ENCODE measurements at places on chromosomes 6 and 20. TPM values are rescaled to one million over a fixed set of nuclear protein-coding genes. Genes with fewer than 3 reads are reported as not detected.

- H3K4me1 ChIP-seq = no peaks in the 10 kb centered on the region
- H3K27ac ChIP-seq = no peak overlapping the region
- H3K27me3 ChIP-seq = peaks cover 31% of the 10 kb centered on the region
- no peak for DNase-seq
- H3K36me3 ChIP-seq = no peaks in the 10 kb centered on the region
Measured at GRCh38 chr20:577167-577791, 32.8 kb downstream of the TCF15 start.

GRCh38 chr6:137282254-137282653 is 63.1 kb upstream of the IFNGR1 start:
- H3K4me3 ChIP-seq = no peak overlapping the region
- no peaks in the 10 kb centered on the region for H3K36me3 ChIP-seq
- DNase-seq = no peak
- H3K27ac ChIP-seq = no peak overlapping the region
- H3K4me1 ChIP-seq = peaks cover 2% of the 10 kb centered on the region
- H3K27me3 ChIP-seq = peaks cover 18% of the 10 kb centered on the region

- no peak overlapping the region for H3K4me3 ChIP-seq
- H3K36me3 ChIP-seq = no peaks in the 10 kb centered on the region
Measured at GRCh38 chr6:84687431-84687830, 77.0 kb downstream of the TBX18 start.

The HS3ST5 gene
- not detected for total RNA-seq

The LY6G6D gene
- not detected for total RNA-seq

GRCh38 chr6:190596-191395 is 101.5 kb upstream of the DUSP22 start:
- peak overlapping the region; percentile 87 for H3K27ac ChIP-seq
- DNase-seq = peak; percentile 19
- H3K36me3 ChIP-seq = no peaks in the 10 kb centered on the region
- peaks cover 57% of the 10 kb centered on the region for H3K4me1 ChIP-seq

DNA sequence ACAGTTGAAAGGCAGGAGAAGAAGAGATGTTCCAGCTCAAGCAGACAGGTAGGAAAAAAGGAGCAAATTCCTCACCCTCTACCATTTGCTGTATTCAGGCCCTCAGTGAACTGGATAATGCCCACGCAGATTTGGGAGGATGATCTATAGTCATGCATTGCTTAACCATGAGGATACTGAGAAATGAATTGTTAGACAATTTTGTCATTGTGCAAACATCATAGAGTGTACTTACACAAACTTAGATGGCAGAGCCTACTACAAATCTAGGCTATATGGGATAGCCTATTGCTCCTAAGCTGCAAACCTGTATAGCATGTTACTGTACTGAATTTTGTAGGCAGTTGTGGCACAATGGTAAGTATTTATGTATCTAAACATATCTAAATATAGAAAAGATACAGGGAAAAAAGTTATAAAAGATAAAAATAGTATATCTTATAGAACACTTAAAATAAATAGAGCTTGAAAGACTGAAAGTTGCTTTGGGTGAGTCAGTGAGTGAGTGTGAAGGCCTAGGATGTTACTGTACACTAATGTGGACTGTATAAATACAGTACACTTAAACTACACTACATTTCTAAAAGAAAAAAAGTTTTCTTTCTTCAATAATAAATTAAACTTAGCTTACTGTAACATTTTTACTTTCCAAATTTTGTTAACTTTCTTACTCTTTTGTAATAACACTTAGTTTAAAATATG is 672.3 kb downstream of the UTRN start:
- H3K36me3 ChIP-seq = no peaks in the 10 kb centered on the region
- H3K4me1 ChIP-seq = no peaks in the 10 kb centered on the region
- no peak overlapping the region for H3K4me3 ChIP-seq
- DNase-seq = no peak
- H3K27me3 ChIP-seq = no peaks in the 10 kb centered on the region

- H3K4me1 ChIP-seq = peaks cover 3% of the 10 kb centered on the region
- no peak within 1 kb of the TSS for H3K27ac ChIP-seq
- peaks cover 41% of the 10 kb centered on the region for H3K27me3 ChIP-seq
- no peak for DNase-seq
- no peak within 1 kb of the TSS for H3K4me3 ChIP-seq
Measured at GRCh38 chr6:52186075-52186474, at the start of gene IL17A. IL17A (plus strand) TSS chr6:52186375; CDS start chr6:52186432, 57 bp downstream.

The EYS gene
- total RNA-seq = not detected

GRCh38 chr20:4829514-4830215 is 108.0 kb downstream of the PRND start:
- no peak for DNase-seq
- no peak overlapping the region for H3K4me3 ChIP-seq
- no peaks in the 10 kb centered on the region for H3K27me3 ChIP-seq
- no peak overlapping the region for H3K27ac ChIP-seq
- H3K4me1 ChIP-seq = no peaks in the 10 kb centered on the region

GRCh38 chr6:163232015-163232523 is 182.4 kb upstream of the QKI start:
- peaks cover 5% of the 10 kb centered on the region for H3K27me3 ChIP-seq
- H3K4me1 ChIP-seq = no peaks in the 10 kb centered on the region
- H3K27ac ChIP-seq = no peak overlapping the region
- no peak overlapping the region for H3K4me3 ChIP-seq

DNA sequence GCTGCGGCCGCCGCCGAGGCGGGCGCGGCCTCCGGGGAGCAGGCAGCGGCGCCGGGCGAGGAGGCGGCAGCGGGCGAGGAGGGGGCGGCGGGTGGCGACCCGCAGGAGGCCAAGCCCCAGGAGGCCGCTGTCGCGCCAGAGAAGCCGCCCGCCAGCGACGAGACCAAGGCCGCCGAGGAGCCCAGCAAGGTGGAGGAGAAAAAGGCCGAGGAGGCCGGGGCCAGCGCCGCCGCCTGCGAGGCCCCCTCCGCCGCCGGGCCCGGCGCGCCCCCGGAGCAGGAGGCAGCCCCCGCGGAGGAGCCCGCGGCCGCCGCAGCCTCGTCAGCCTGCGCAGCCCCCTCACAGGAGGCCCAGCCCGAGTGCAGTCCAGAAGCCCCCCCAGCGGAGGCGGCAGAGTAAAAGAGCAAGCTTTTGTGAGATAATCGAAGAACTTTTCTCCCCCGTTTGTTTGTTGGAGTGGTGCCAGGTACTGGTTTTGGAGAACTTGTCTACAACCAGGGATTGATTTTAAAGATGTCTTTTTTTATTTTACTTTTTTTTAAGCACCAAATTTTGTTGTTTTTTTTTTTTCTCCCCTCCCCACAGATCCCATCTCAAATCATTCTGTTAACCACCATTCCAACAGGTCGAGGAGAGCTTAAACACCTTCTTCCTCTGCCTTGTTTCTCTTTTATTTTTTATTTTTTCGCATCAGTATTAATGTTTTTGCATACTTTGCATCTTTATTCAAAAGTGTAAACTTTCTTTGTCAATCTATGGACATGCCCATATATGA is 3.2 kb downstream of the MARCKS start:
- H3K36me3 ChIP-seq = no peaks in the 10 kb centered on the region
- peaks cover 10% of the 10 kb centered on the region for H3K4me1 ChIP-seq
- H3K4me3 ChIP-seq = peak overlapping the region; percentile 9
- H3K27me3 ChIP-seq = peaks cover 32% of the 10 kb centered on the region

DNA sequence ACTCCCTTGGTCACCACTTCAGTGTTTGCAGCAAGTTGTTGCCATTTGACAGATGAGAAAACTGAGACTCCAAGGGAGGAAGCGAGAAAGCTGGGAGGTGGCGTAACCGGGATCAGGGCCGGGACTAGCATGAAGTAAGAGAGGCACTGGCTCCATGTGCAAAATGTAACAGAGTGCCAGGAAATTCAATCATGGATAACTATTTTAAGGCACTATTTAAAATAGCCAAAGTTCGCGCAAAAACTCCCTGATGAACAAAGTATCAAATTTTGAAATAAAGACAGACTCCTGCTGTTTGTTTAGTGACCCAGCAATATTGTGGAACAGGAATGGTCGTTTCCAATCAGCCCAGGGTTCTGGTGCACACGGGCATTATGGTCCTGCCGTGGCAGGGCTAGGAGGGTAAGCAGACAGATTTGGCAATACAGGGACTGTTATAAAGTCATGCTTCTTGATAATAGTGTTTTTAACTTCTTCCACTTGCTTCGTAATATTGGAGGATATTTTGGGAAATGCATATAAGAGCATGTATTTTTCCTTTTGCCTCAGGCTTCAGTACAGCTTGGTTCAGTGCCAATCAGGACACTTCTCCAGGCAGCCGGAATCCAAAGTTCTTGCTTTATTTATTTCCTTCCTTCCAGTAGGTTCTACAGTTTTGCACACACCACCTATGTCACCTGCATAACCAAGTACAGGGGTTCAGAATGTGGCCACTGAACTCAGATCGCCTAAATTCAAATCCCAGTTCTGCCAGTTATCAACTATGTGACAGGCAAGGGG is 141.6 kb downstream of the EYA2 start:
- H3K27ac ChIP-seq = no peak overlapping the region
- DNase-seq = no peak

The SH3BGRL2 gene
- 5.2 TPM for total RNA-seq

DNA sequence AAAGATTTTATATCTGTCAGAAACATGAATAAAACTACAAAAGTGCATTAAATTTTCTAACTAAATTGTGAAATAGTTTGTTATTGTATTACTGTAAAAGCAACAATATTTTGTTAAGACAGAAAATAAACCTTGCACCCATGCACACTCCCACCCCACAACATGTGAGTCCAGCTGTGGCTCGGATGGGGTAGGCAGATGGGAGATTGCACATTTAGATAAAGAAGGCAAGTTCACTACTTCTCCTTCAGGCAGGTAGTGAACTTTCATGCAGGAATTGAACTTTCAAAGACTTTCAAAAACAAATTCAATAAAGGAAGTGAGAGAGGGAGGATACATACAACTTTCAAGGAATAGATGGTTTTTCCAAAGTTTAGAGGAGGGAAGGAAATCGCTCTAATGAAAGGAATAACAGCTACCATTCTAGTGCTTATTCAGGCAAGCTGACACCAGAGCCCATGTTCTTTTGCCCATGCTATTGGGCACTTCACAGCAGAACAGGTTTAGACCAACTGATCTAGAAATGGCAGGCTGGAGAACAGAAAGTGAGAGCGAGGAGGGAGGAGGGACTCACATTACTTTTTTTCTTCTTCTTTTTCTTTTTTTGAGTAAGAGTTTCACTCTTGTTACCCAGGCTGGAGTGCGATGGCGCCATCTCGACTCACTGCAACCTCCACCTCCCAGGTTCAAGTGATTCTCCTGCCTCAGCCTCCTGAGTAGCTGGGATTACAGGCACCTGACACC is 28.5 kb downstream of the SF3B5 start:
- no peak overlapping the region for H3K4me3 ChIP-seq
- peaks cover 8% of the 10 kb centered on the region for H3K27me3 ChIP-seq
- no peak overlapping the region for H3K27ac ChIP-seq
- peak; percentile 30 for DNase-seq
- H3K4me1 ChIP-seq = peaks cover 38% of the 10 kb centered on the region

DNA sequence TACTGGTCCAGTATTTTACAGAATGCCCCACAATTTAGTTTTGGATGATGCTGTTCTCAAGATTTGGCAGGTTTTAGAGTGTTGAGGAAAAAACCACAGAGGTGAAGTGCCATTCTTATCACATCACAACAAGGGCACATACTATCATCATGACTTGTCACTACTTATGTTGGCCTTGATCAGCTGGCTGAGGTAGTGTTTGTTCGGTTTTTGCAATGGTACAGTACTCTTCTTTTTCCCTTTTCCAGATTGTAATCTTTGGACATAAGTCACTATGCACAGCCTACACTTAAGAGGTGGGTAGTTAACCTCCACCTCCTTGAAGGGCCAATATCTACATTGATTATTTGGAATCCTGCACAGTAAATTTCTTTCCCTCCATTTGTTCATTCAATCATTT is 8.8 kb downstream of the TENT5A start:
- no peak overlapping the region for H3K27ac ChIP-seq
- peaks cover 20% of the 10 kb centered on the region for H3K4me1 ChIP-seq
- no peaks in the 10 kb centered on the region for H3K27me3 ChIP-seq
- H3K36me3 ChIP-seq = no peaks in the 10 kb centered on the region
- no peak for DNase-seq
- H3K4me3 ChIP-seq = no peak overlapping the region

- no peak overlapping the region for H3K4me3 ChIP-seq
- peaks cover 16% of the 10 kb centered on the region for H3K4me1 ChIP-seq
- H3K27ac ChIP-seq = no peak overlapping the region
- peak; percentile 32 for DNase-seq
- no peaks in the 10 kb centered on the region for H3K27me3 ChIP-seq
Measured at GRCh38 chr6:72748759-72749158, 126.9 kb downstream of the KCNQ5 start.

Data from activated naive CD8-positive, alpha-beta T cell treated with anti-CD3 and anti-CD28 coated beads for 36 hours (primary cell).